Stimulated activated CD4-positive, alpha-beta T cell treated with anti-CD3 and anti-CD28 coated beads, Interleukin-1b, Interleukin-23, amount 100 ng/mL, for 1 hour (primary cell): ENCODE measurements at places on chromosomes 3 and 15.

DNA sequence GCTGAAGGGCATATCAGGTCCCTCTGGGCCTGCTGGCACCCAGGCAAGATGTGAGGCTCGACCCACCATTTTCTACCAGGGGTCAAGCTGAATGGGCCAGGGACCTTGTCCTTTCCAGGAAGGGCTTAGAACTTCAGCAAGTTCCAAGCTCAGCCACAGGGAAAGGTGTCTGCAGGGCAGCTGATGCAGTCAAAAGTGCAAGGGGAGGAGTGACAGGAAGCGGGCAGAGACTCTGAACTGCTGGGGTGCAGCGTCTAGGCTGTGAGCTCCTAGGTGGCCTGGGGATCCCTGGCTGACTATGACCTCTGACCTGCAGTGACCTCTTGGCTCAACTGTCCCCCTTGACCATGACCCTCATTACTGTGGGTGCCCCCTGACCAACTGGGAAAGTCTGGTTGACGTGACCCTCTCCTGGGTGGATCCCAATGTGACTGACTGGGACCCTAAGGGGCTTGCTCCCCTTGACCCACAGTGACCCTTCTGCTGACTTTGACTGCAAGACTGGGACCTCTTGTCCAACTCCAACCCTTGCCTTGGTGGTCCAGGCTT, 14.4 kb upstream of the SEC13 start:
- DNase-seq, result no peak

DNA sequence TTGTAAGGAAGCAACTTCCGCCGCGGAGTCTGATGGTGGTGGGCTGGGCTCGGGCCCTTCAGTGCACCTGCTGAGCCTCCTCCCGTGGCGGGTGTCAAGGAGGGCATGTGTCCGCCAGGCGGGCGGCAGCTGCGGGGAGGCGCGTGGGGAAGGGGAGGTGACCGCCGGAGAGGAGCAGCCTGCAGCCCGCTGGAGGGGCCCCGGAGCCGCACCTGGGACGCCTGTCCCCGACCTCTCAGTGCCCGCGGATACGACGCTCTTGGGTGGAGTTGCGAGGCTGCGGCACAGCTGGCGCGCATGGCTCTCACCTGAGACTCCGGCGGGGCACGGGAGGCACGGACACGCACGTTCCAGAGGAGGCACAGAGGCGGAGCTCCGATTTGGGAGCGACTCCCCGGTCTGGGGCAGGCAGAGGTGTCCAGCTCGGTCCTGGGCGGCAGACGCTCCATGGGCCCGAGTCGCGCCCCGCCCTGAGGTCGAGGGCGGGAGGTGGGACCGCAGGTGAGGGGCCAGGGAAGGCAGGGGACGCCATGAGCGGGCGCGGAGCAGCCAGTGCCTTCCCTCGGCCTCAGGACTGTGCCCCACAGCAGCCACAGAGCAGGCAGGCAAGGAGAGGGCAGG, 50.2 kb upstream of the PRR20G start:
- DNase-seq, result no peak

GRCh38 chr15:39998511-39999077, 40.4 kb downstream of the SRP14 start:
- DNase-seq, result no peak

GRCh38 chr3:66353039-66353438, 132.2 kb downstream of the SLC25A26 start:
- no peak for DNase-seq

DNA sequence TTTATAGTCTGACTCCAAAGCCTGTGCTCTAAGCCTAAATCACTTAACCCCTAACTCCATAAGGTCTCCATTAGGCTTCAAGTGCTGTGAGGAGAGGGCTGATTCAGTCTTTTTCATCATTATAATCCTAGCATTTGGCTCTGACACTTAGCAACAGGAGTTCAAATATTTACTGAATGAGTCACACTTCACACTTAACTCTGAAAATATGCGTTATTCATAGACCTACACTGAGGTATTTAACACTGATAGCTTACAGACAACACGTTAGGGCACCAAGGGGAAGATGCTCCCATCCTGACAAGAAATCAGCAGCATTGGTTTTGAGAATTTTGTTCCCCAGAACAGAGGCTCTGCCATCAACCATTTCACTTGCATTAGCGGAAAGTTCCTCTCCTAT, 53.5 kb downstream of the MSL2 start:
- DNase-seq, result no peak

GRCh38 chr3:182795389-182795782, 2.1 kb downstream of the ATP11B start:
- DNase-seq, result no peak

DNA sequence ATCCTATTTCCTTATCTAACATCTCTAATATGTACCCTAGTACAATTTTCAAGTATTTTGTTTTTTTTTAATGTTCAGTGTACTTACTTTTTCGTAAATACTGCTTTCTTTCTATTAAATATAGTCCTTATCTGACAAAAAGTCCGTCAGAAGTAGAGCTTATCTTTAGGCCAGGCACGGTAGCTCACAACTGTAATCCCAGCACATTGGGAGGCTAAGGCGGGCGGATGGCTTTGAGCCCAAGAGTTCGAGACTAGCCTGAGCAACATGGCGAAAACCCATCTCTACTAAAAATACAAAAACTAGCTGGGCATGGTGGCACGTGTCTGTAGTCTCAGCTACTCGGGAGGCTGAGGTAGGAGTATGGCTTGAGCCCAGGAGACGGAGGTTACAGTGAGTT, 41.1 kb downstream of the USP3 start:
- DNase-seq, result no peak

DNA sequence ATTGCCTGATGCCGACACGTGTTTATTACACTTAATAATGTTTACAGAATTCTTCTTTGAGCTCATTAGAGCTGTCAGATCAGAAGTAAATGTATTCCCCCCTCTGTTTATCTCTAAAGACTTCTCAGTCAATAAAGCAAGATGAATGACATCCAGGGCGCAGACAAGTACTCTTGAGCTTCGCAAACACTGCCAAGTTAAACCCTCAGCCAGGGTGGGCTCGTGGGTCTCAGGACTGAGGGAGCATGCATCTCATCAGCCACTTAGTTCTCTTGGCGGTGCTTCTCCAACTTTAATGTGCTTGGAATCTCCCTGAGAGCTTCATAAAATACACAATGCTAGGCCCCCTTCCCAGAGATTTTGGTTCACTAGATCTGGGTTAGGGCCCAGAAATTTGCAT, 333.9 kb upstream of the THRB start:
- no peak for DNase-seq

DNA sequence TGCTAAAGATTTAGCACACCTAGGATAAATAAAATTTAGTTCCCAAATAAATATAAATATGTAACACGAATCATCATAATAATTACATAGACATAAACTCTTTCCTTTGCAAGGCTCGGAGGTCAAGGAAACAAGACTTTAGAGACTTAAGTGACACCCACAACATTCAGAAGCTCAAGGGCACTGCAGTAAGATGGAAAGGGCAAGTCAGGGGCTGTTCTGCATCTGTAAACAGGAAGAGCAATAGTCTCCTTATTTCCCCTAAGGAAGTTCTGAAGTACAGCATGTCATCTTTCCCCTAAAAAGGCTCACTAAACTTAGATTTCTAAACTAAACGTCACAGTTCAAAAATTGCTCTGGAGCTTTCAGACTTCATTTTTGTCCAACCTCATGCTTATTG, 26.9 kb upstream of the KBTBD8 start:
- no peak for DNase-seq

DNA sequence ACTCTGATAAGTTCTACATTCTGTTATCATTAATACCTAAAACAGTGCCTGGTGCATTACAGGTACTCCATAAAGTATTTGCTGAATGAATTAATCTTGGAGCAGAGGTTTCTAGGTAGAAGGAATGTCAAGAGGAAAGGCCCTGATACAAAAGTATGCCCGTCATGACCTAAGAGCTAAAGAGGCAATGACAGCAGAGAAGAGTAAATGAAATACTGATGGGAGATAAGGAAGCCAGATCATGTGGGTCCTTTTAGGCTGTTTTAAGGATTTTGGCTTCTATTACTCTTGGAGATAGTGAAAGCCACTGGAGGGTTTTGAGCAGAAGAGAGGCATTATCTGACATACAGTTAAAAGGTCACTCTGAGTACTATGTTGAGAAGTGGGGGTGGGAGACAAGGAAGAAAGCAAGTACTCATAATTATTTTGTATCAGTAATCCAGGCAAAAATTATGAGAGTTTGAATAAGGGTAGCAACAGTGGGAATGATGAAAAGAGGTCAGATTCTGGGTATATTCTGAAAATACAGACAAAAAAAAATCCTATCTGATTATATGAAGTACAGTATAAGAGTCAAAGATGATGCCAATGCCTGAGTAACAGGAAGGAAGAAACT, 48.3 kb downstream of the DENND4A start:
- no peak for DNase-seq

DNA sequence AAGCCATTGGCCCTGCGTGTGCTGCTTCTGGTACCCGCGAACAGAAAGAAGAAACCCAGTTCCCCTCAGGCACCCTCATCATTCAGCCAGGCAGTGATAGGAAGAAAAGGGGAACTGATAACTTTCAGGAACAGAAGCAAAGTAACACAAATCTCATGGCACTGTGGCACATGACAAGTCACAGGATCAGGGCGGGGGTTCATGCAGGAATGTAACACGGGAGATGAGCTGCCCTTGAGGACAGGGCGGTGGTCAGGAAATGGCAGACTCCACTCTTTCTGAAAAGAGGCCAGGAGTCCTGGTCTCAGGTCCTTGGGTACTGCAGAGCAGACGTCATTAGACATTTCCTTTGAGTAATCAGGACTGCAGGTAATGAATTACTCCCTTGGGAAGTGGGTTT, 95.5 kb downstream of the CCNL1 start:
- DNase-seq, result no peak

DNA sequence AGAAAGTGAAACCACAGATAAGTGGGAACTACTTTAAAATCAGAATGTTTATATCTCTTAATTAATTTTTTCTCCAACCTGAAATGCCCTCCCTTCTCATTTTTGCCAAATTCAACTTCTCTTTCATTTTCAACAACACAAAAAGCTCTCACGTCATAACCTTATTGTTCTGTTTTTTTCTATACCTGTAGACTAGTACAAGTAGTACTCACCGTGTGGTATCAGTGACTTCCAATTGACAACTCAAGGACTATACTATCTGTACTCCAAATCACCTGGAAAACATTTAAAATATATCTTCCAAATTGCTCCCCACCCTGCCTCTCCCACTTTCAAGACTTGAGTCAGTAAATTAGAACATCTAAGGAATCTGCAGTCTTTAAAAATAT, 72.8 kb upstream of the ZNF280D start:
- no peak for DNase-seq

DNA sequence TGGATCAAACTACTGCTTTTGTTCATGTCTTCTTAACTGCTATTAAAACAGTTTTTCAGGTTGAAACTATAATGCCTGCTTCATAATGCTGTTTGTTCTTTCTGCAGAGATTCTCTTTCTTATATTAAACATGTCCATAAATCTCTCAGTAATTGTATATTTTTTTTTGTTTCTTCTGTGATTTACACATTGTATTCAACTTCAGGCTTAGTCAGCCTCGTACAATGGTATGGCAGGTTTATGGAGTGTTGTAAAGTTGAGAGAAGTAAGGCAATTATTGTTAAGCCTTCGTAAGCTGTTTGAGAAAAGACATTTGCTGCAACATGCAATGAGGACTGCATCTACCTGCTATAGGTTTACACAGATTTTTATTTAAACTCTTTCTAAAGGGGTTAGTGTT, 977.1 kb downstream of the DIPK2A start:
- no peak for DNase-seq

- no peak for DNase-seq
Observed at GRCh38 chr3:184002469-184002868, 15.2 kb downstream of the ABCC5 start.

GRCh38 chr3:100400419-100400779, 490 bp downstream of the TOMM70 start:
- no peak for DNase-seq

DNA sequence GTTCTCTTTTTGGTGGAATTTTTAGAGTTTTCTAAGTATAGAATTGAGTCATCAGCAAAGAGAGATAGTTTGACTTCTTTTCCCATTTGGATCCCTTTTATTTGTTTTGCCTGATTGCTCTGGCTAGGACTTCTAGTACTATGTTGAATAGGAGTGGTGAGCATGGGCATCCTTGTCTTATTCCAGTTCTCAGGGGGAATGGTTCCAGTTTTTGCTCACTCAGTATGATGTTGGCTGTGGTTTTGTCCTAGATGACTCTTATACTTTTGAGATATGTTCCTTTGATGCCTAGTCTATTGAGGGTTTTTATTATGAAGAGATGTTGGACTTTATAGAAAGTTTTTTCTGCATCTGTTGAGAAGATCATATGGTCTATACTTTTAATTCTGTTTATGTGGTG, 72.5 kb downstream of the TNFAIP8L3 start:
- no peak for DNase-seq

DNA sequence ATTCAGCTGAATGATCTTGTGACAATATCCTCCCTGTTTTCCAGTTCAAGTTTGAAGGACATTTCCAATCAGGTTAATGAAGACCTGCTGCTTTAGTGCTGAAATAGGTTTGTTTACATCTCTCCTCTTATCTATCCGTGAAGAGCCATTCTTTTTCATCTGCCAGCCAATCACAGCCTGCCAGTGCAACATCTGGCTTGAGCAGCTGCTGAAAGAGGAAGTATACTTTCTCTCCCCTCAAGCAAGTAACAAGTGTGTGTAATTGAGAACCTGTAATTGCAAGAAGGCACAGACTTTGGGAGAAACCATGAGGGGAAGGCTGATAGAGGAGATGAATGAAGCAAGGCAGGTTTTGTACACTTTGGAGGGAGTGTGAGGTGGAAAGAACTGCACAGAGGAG, 404.3 kb downstream of the AGBL1 start:
- DNase-seq, result no peak

GRCh38 chr3:17336291-17336690, 406.1 kb downstream of the TBC1D5 start:
- DNase-seq, result no peak

- no peak for DNase-seq
Observed at GRCh38 chr3:114451561-114452018, 157.8 kb downstream of the TIGIT start.

DNA sequence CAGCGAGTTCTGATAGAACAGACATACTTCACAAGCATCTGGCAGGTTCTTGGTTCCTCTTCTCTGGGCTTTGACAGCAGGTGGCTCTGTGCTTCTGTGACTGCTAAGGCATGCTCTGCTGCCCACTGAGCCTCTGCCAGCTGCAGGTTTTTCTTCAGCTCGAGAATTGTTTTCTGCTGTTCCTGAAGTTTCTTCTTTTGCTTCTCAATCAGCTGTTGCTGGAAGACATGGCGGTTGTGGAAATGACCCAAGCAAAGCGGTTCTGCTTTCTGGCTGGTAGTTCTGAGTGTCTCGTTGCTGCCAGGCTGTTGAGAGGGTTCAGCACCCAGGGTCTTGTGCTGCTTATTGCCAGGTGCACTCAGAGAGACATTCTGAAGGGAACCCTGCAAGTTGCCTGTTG, 50.8 kb downstream of the CCDC191 start:
- no peak for DNase-seq
